ENCODE measurements at places on chromosomes 7 and 10.

GRCh38 chr7:2971914-2972834 is 71.5 kb downstream of the CARD11 start:
- no peak for DNase-seq

GRCh38 chr10:44962870-44963738 is 3.5 kb downstream of the RASSF4 start:
- no peak for DNase-seq

GRCh38 chr7:149427893-149428292 is 33.0 kb downstream of the ZNF777 start:
- no peak for DNase-seq

DNA sequence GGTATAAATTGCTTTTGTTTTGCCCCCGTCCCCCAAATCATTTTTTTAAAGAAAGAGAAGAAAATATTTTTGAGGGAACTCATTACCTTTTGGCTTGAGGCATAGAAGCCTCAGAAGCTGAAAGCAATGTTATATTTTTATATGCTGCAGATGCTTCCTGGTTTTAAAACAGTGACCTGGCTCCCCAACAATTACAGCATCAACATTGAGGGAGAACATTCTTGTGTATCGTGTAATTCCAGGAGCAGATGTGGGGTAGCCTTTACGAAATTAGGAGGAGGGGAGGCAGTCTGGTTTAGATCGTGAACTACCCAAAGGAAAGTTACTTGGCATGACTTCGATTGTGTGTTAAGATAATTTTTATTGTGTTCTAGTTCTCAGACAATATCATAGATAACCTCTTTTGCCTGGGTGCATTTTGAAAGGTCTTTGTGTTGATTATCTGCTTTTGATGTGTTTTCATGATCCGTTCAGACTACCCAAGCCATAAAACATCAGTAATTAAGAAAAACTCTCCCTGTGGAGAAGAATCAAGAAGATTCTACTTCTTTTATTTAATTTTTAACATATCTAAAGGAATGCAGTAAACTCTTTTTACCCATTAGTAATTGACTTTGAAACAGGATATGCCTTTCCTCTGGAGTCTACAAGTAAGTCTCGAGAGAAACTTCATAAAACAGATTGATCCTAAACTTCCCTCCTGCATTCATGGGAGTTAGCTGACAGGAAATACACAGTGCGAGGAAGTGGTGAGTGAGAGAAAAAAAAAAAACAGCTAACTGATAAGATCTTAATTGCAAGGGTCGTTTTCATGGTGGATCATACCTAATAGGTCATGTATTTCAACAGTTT is 141.4 kb downstream of the KIAA1217 start:
- DNase-seq = no peak

- no peak for DNase-seq
Measured at GRCh38 chr10:92001581-92001980, 78.0 kb downstream of the BTAF1 start.

- no peak for DNase-seq
Measured at GRCh38 chr10:51683031-51683691, 16.2 kb downstream of the CSTF2T start.

All from NCI-H446 (cell line).